ENCODE measurements at places on chromosomes 1 and 21.

DNA sequence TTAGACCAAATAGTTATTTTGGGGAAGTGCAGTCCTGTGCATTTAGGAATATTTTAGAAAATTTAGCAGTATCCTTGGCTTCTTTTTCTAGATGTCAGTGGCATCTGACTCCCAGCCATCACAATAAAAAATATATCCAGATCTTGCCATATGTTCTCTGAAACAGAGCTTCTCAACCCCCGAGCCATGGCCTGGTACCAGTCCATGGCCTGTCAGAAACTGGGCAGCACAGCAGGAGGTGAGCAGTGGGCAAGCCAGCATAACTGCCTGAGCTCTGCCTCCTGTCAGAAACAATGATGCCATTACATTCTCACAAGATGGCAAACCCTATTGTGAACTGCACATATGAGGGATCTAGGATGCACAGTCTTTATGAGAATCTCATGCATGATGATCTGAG is 480.0 kb downstream of the LRRIQ3 start:
- DNase-seq = no peak

DNA sequence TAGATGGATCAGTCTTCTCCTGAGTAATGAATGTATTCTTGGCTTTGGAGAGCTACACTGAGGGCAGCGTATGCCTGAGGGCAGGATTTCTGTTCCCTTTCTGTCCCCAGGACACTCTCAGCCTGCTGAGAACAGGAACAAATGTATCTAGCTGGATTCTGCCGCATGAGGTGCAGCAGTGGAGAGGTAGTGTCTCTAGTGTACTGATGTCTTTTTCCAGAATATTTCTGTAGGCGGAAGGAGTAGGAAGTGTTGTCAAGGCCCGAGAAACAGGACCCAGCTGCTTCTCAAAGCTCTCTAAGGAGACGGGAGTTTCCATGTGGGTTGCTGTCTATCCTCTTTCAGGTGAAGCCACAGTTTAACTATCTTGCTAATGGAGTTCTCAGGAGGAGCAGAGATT is 65.5 kb downstream of the MT1HL1 start:
- DNase-seq = no peak

DNA sequence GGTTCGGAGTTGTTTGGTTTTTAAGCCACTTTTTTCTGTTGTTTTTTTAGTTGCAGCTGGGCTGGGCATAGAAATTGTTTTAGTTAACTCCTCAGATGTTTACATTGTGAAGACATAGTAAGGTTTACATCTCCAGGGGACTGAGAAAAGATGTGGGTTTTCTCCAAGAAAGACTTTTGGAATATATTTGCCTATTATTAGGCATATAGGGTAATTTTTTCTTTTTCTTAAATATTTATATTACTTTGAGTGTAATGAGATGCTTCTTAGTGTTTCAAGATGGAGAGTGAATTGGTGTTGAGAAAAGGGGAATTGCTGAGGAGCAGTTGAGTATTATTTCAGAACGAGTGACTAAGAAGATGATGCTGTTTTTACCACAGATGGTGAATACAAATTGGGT is 26.6 kb upstream of the PIGK start:
- DNase-seq = no peak

DNA sequence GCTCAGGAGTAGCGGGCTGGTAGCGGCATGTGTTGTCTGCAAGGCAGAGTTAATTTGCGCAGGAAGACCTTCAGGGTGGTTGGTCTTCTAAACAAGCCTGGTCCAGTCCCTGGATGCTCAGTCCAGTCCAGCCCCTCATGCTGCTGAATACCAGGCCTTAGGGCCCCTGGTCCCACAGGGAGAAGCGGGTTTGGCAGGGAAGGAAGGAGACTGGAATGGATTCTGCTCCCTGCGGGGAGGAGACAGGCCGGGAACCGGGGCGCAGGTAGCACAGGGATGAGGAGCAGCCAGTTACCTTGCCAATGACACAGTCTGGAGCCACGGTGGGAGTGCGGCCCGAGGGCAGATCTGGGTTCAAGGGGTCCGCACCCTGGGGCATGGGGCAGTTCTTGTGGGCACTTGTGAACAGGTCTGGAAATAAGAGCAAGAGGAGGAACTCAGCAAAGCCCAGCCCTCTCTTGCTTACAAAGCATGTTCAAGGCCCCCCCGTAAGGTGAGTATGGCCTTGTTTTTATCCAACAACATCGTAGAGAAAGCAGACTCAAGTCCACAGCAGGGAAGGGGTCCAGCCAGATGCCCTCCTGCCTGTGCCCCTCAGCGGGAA is 10.1 kb downstream of the FAM131C start:
- DNase-seq = no peak

DNA sequence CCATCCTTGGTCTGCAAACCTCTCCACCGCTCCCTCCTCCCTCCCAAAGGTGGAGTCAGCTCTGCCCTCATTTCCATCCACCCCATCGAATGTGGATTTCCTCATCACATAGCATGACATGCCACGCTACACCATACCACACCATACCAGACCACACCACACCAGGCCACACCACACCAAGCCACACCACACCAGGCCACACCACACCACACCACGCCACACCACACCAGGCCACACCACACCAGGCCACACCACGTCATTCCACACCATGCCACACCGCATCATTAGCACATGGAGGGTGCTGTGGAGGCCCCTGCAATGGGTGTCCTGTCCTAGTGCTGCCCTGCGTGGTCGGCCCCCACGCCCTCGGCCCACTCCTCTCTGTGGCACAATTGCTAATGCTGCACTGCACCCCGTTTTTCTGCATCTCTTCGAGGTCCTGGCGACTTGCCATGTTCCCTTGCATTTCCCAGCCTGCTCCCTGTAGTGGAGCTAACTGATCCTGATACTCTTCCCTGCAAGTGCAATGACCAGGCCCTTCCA is 11.3 kb downstream of the DFFB start:
- DNase-seq = no peak

DNA sequence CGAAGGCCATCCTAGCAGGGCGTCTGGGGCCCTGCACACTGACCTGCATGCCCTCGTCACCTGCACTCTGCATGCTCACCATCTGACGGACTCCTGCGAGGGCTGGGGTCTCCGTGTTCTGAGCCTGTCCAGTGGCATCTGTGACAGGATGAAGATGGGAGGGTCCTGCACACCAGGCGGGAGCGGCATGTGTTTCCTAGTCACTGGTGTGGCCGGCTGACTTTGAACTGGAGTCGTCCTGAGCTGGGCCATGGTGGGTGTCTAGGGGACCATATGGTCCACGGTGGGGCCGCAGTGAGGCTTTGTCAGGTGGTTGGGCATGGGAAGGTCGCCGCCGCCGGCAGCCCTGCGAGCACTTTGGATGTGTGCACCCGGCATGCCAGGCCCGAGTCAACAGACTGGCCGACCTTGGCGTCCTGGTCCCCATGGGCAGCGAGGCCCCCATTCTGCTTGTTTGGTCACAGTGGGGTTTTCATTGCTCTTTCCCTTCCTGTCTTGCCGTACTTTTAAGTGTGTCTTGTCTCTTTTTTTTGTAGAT is 16.7 kb upstream of the DIP2A start:
- no peak for DNase-seq

DNA sequence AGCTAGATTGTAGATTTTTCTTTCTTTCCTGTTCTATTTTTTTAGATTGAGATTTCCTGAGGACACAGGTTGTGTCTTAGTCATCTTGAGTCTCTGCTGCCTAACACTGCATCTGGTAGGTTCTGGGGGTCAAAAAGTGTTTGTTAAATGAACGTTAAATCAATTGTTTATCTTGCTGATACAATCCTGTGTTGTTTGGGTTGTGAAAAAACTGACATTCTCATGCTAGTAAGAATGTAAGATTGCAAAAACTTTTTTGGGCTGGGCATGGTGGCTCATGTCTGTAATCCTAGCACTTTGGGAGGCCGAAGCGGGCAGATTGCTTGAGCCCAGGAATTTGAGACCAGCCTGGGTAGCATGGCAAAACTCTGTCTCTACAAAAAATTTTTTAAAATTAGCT is 3.4 kb downstream of the CTSK start:
- no peak for DNase-seq

DNA sequence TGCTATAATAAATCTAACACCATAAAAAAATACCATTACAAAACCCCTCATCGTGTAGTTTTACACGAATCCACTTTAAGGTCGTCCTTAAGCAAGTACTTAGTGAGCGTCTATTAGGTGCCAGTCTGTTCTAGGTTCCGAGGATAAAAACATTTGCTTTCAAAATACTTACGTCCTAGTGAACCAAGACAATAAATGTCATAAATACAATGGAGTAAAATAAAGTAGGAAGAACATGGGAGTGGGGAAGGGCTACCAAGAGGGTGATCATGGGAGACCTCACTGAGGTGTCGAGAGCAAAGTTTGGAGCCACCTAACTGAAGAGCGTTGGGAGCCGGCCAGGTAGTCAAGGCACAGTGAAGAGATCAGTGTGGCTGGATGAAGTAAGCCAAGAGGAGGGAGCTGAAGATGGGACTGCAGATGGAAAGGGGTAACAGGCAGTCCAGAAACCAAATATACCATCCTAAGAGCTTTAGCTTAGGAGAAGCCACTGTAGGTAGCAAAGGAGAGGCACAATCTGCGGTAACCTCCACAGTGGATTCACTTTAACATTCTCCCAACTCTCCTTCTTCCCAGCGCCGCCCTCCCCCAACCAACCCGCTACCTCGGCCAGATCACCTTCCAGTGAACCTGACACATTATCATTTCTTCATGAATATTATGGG is 684 bp downstream of the LTN1 start:
- no peak for DNase-seq

DNA sequence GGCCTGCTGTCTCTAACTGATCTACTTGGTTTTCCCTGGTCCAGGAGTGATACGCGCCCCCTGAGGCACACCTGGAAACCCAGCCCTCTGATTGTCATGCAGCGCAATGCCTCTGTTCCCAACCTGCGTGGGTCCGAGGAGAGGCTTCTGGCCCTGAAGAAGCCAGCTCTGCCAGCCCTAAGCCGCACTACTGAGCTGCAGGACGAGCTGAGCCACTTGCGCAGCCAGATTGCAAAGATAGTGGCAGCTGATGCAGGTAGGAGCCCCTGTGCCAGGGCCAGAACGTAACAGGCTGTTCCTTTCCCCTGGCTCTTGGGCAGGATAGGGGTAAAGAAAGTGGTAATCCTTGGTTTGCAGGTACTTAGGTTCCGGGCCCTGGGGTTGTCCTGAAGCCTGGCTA is 6.8 kb downstream of the MTFR1L start:
- DNase-seq = no peak

DNA sequence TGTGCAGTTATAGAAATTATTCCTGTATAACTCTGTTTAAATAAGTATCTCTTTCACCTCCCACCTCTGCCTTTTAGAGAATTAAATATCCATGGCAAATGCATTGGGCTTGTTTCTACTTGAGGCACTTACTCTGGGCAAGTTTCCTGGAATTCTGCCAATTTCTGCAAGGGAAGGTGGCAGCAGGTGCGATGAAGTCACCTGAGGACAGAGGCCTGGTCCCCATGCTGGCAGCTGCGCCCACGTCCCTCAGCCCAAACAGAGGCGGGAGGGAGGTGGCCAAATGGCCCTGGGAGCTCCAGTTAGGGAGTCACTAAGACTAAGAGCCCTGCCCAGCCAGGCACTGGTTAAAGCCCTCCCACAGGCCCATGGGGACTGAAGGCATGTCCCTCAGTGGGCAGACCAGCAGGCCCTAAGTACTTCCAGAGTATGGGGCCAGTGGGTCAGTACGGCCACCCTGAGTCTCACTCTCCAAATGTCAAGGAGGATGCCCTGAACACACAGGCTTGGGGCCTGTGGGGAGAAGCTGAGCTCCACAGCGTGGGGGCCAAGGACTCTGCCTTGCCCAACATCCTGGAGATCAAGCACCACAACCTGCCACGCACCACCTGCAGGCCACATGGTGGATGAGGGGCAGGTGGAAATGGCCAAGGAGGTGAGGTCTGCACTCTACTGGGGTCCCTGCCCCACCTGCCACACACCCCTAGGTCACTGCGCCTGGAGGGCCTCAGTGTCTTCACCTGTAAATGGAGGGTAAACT is 19.4 kb downstream of the ACOT7 start:
- no peak for DNase-seq

Measured in fibroblast of upper back skin (primary cell).